ENCODE measurements at places on chromosomes 11 and 22.

GRCh38 chr11:59822989-59823566 is 12.5 kb upstream of the MRPL16 start:
- no peak for DNase-seq

- no peak for DNase-seq
Observed at GRCh38 chr22:41888627-41889200, 26.2 kb downstream of the SHISA8 start.

DNA sequence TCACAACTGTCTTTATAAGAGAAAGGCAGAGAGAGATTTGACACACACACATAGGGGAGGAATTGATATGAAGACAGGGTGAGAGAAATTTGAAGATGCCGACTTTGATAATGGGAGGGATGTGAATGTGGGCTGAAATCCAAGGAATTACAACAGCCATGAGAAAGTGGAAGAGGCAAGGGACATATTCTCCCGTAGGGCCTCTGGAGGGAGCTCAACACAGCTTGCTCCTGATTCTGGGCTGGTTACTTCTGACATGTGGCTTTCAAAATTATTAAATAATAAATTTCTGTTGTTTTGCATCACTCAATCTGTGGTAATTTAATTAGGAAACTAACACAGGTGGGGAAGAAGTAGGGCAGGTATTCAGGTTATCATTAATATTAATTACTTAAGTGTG is 282.9 kb downstream of the LUZP2 start:
- DNase-seq = no peak

DNA sequence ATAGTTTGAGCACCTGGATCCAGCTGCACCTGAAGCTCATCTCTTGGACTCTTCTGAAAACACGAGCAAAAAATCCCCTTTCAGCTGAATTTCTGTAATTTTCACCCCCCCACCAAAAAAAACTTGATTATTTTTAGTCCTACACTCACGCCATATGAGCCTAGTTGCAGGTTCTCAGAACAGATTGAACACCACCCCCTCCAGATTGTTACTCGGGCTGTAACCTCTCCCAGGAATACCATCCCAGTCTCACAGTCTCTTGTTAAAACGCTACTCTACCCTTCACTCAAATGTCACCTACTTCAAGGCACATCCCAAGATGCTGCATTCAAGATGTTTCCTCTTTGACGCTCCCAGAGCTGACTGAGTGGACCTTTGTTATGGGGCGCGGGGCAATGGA is 96.3 kb upstream of the PRDM11 start:
- no peak for DNase-seq

GRCh38 chr11:128315933-128316332 is 271.4 kb downstream of the ETS1 start:
- no peak for DNase-seq

DNA sequence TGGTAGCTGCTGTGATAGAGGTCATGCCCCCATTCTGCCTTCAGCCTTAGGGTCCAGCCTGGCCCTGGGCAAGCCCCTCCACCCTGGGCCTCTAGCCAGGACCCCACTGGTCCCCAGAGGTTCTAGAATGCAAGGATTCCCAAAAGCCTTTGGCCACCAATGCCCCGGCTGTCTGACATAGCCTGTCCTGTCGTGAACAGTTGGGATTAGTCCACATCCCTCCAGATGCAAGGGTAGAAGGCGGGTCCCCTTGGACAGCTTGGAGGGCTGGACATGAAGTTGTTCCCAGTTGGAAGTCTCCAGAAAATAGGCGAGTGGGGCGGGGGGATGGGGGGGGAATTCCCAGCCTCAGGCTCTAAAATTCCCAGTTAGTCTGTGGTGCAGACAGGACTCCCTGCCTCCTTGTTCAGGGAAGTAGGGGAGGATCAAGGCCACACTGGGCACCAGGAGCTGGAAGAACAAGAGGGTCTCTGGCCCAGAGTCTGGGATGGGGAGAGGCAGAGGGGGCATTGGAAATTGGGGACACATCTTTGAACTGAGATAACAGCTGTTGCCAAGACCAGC is 5.2 kb upstream of the ADORA2A start:
- no peak for DNase-seq

Data from coronary artery (tissue), 2 donors.